Left kidney (tissue), 8 donors: ENCODE measurements at places on chromosomes 7 and 10.

- DNase-seq, result no peak
Measured at GRCh38 chr10:1472178-1472958, 265.0 kb downstream of the ADARB2 start.

- DNase-seq, result no peak
Measured at GRCh38 chr10:121332353-121332752, 265.9 kb downstream of the FGFR2 start.

DNA sequence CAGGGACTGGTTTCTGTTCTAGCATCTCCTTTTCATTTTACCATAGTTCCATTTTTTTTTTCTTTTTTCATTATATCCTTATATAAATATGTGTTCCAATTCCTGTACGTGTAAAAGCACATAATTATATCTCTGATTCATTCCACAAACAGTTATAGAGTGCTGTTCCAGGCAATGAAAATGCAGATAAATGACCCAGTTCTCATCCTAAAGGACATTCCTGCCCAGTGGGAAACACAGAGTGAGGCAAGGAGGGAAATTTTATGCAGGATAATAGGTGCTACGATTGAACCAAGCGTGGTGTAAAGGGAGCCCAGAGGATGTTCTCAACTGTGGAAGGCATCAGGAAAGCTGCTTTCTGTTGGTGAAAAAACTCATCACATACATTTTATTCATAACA, 408.1 kb downstream of the GATA3 start:
- DNase-seq, result no peak

GRCh38 chr7:117041007-117041406, 87.7 kb downstream of the ST7 start:
- no peak for DNase-seq

- no peak for DNase-seq
Measured at GRCh38 chr10:89643431-89643811, 1.6 kb downstream of the PANK1 start.

DNA sequence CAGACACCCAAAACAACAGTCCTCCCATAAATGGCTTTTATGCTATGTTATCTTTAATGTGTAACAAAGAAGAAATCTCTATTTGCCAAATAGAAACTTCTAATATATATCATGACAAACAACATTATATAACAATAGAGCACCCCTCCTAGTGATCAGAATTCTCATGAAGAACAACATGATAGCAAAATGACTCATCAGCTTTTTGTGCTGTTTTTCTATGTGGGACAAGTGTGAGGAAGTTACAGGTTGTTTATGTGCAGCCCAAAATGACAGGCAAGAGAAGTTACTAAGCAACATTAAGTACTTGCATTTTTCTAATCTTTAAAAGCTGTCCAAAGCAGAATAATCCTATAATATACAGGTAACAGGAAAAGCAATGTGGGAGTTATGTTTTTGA, 7.7 kb downstream of the DGKB start:
- no peak for DNase-seq

GRCh38 chr7:23012908-23013714, 819 bp downstream of the HYCC1 start:
- peak; percentile 30 for DNase-seq

GRCh38 chr7:13682626-13683025, 306.8 kb downstream of the ETV1 start:
- DNase-seq, result no peak

- no peak for DNase-seq
Measured at GRCh38 chr7:34162027-34162565, 256.8 kb downstream of the BMPER start.

GRCh38 chr10:122490786-122491680, 29.7 kb downstream of the HTRA1 start:
- no peak for DNase-seq

DNA sequence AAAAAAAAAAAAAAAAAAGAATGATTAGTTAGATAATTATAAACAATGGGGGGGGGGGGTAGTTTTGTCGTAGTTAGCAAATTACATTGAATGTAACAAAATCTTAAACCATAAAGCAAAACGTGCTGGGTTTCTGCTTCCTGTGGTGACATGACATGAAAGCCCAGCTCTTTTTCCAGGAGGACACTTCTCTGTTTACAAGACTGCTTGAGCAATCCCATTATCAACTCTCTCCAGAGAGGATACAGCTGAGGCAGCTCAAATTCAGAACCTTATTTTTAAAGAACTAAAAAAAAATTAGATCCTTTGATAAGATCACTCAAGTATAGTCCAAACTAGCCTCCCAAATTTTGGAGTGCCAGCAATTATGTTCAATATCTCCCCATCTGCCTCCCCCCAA, 58.6 kb downstream of the ADRB1 start:
- no peak for DNase-seq

- no peak for DNase-seq
Measured at GRCh38 chr7:18866359-18867036, 250.9 kb downstream of the TWIST1 start.

DNA sequence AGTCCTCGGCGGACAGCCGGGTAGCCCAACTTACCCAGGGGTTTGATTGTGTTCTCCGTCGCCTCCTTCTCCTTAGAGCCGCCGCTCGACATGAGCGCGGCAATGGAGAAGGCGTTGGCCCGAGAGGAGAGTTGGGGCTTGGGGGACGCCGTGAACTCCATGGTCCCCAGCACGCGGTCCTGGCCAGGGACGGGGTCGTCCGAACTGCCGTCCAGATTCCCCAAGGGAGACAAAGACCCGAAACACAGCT, 515 bp downstream of the TBX20 start:
- DNase-seq, result no peak

GRCh38 chr10:49116509-49117375, 1.4 kb upstream of the VSTM4 start:
- no peak for DNase-seq

GRCh38 chr7:110854166-110854565, 236.8 kb upstream of the LRRN3 start:
- no peak for DNase-seq

GRCh38 chr10:78520737-78521430, 487.2 kb downstream of the RPS24 start:
- DNase-seq, result no peak

DNA sequence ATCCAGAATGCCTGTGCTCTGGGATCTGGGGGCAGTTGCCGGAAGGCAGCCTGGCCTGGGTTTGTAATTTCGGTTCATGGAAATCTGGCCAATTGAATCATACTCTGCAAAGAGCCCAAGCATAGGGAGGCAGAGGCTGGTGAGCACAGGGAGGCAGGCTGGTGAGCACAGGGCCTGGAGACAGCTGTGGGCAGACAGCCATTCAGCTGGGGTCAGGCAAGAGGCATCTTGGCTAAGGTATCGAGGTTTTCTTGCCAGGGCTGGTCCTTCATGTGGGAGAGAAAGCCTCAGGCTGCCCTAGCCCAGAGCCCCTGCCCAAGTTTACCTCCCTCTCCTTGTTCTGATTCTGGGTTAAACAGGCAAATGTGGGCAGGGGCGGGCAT, 63.7 kb upstream of the BAIAP2L1 start:
- no peak for DNase-seq
